ENCODE measurements at places on chromosomes 1 and 21.

DNA sequence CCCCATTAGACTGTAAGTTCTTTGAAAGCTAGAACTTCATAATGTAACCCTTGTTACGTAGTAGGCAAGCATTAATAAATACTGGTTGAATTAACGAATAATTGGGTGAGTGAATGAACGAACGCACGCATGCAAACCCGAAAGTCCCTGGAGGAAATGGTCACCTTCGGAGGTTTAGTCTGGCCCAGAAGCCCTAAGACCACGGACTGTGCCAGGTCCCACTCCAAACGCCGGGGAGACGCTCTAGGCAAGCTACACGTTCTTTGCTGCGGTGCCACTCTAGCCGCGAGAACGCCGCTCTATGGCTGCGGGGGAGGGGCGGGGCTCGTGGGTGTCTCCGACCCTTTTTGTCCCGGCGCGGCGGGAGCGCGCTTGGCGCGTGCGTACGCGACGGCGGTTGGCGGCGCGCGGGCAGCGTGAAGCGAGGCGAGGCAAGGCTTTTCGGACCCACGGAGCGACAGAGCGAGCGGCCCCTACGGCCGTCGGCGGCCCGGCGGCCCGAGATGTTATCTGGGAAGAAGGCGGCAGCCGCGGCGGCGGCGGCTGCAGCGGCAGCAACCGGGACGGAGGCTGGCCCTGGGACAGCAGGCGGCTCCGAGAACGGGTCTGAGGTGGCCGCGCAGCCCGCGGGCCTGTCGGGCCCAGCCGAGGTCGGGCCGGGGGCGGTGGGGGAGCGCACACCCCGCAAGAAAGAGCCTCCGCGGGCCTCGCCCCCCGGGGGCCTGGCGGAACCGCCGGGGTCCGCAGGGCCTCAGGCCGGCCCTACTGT is at the start of gene KDM1A:
Gene KDM1A, plus strand, starts transcription at position 375 of the 769 bp plus-strand sequence. Its CDS starts 129 bp downstream, at position 504.
- peak; percentile 99 for DNase-seq

DNA sequence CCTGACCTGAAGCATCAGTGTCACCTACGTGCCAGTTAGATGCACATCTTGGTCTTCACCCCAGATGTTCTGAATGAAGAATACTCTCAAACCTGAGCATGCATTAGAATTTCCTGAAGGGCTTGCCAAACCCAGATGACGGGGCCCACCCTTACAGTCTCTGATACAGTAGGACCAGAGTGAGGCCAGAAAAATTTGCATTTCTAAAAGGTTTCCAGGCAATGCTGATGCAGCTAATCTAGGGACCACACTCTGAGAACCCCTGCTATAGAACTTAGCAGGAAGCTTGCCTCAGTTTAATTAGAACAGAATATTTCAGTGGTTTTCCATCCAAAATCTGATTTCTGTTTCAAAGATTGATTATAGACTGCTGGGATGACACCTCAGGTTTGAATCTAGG is 9.9 kb upstream of the CTBS start:
- DNase-seq: no peak

DNA sequence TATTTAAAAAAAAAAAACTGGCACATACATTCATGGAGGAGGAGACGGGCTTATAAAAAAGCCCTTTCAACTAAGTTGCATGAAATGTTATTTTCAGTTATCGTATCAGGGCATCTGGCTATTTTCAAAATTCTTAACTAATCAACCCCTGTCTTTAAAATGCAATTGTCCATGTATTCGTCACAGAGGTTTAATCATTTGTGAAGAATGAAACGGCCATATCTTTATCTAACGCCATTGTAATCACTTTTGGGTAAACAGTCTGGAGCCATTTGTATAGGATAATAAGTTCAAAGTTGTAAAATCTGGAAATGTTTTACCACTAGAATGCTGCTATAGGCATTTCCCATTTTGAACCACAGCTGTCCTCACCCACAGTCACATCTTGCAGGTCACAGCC is 30.4 kb downstream of the SLC30A10 start:
- DNase-seq: no peak

DNA sequence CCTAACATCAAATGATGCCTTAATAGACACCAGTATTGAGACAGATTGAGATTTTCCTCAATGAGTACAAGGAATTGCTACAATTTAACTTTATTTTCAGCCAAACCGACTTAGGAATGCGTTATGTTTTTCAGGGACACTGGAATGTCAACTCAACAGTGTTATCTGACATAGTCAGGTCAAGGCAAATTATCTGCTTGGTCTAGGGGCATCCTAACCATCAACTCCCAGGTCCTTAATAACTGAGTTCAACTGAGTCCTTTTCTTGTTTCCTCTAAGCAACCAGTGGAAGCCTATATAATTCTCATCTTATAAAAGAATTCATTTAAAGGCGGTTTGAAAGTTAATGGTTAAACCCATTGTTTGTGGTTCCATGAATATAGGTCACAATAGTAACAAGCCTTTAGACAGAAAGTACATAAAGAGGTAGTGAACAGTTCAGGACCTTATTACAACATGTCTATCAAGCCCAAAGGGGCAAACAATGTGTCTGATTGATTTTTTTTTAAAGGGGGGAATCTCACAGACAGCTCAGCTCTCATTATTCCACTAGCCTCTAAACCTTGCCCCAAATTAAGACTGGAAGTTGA is 32.3 kb upstream of the NR5A2 start:
- no peak for DNase-seq

DNA sequence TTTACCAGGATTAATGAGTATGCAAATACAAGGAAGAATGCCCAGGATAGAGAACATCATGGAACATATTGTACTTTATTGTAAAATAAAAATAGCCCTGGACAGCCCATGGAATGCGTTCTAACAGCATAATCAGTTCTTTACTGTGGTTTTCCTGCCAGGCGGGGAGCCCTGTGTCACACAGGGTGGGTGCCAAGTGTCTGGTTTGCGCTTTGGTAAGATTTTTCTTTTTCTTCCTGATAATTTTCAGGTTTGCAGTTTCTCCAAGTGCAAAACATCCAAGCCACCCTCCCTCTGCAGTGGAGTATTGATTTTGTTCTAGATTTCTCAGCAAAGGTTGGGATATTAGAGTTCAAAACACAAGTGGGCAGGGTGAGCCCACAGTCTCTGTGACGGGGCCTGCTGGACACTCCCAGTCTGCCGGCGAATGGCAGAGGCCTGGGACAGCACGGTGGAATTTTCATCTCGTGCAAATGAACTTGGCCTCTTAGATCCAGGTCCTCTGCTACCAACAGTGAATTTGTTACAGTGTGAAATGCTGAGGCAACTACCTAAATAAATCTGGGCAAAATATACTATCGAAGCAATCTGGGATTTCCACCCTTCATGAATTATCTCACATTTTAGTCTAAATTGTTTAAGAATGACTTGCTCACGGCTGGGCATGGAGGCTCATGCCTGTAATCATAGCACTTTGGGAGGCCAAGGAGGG is 15.6 kb upstream of the KCNJ15 start:
- no peak for DNase-seq

GRCh38 chr1:154533952-154534844 is 24.3 kb downstream of the UBE2Q1 start:
- DNase-seq: peak; percentile 85

DNA sequence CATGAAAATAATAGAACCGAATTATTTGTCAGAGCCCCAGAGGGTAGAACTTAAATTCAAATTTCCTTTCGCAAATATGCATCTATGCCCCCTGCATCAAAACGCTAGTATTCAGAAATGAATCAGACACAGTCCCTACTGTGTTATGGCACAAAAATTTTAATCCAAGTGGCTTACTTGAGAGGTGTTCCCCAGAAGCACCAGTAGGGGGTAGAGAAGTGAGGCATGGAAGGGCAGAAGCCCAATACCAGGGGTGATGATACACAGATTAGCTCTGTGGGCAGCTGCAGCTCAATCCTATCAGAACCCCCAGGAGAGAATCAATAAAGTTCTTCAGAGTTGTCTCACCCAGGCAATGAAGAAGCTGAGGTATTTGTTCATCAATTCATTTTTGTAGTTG is 342.2 kb downstream of the OMA1 start:
- peak; percentile 52 for DNase-seq

GRCh38 chr1:61013189-61013945 is 69.0 kb upstream of the NFIA start:
- peak; percentile 57 for DNase-seq

DNA sequence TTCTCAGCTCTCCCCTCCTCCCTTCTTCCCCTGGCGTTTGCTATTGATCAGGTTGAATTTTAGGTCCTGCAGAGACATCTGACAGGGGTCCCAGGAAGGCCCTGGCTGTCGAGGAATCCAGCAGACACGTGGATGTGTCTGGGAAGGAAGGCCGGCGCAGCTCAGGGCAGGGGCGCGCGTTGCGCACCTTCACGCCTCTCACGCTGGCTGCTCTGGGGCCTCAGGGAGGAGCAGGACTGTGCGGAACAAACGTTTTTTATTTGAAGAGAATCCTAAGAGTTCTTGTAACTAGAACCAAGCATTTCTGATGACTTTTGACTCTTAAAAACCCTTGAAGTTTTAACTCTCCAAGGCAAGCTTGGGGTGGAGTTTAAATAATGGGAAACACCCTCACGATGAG is 54.2 kb downstream of the SLC37A1 start:
- peak; percentile 6 for DNase-seq

GRCh38 chr21:42097860-42098454 is 26.8 kb downstream of the UMODL1 start:
- DNase-seq: no peak

DNA sequence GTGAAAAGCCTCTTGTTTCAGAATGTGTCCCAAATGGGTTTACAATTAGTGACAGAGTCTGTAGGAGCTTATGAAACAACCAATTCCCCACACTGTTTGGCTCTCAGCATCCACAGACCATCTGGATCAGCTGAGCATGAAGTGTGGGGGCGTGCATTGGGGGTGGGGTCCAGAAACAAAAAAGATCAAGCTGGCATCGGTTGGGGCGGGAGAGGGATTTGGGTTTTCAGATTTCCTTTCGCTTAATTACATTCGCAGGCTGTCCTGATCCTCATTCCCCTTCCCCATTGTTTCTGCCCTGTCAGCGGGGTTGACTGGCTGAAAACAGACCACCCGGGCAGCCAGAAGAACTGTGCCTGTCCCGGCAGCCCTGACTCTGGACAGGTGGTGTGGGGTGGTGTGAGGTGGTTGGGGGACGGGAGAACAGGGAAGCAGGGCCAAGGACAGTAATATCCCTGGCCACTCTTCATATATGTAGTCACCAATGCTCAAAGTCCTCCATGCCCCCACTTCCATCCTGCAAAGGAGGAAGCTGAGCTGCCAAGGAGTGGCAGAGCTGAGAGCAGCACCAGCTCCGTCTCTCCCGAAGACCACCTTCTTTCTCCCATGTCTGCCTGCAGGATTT is 92.0 kb downstream of the IER5 start:
- DNase-seq: peak; percentile 68

GRCh38 chr1:54347955-54348699 is 58.1 kb downstream of the SSBP3 start:
- no peak for DNase-seq

GRCh38 chr1:214017191-214017982 is 29.6 kb downstream of the PROX1 start:
- no peak for DNase-seq

DNA sequence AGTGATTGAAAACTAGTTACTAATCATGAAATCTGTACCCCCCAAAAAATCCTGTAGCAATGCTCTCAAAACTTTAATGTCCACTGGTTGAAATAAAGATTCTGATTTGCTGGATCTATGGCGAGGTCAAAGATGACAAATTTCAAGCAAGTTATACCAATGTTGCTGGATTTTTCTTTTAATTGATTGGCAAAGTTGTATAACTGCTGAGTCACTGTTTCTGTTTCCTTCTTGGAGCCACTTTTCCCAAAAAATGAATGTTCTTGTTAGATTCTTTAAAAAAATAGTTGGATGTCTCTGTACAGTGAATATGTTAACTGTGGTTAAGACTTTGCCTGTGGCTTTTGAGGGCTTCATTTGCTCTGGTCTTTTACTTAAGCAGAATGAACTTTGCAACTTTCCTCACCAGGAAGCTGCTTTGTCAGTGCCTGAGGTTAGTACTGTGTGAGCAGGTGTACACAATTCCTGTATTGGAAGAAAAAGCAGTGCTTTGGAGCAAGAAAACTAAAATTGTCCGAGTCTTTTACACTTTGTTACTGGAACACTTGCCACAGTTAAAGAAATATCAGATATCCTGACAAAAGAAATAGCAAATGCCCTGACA is 1211.9 kb downstream of the MRPL39 start:
- no peak for DNase-seq

- peak; percentile 96 for DNase-seq
Measured at GRCh38 chr1:203504400-203505250, 10.7 kb downstream of the OPTC start.

DNA sequence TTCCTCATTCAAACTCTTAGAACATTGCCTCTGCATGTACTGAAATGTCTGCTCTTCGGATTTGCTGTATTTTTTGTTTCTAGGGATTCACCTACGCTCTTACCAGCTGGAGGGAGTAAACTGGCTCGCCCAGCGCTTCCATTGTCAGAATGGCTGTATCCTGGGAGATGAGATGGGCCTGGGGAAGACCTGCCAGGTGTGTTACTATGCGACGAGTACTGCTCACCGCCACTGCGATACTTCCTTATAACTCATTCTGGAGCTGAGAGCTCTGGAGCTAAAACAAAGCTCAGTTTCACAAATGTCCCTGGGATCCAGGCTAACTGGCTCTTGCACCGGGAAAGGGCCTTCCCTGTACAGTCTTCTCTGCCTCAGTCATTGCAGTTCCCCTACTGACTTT is 10.1 kb downstream of the CHD1L start:
- no peak for DNase-seq

DNA sequence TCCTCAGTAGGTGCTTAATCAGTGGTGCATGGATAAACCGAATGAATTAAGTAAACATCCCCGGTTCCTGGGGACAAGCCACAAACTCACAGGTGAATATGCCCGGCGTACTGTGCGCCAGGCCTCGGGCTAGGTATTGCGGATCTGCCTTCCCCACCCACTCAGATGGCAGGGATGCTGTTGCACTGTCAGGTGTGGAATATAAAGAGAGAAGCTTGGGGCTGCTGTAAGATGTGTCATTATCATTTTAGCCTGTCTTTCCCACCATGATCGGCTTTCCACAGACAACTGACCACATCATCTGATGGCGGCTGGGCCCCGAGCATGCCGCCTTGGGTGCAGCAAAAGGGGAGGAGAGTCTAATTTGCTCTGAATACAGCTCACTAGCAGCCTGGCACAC is 45.4 kb upstream of the LRP8 start:
- DNase-seq: peak; percentile 39

GRCh38 chr1:19445417-19446342 is 39.7 kb downstream of the CAPZB start:
- peak; percentile 70 for DNase-seq

- DNase-seq: peak; percentile 45
Measured at GRCh38 chr1:248842781-248843331, 4.8 kb downstream of the ZNF672 start.

DNA sequence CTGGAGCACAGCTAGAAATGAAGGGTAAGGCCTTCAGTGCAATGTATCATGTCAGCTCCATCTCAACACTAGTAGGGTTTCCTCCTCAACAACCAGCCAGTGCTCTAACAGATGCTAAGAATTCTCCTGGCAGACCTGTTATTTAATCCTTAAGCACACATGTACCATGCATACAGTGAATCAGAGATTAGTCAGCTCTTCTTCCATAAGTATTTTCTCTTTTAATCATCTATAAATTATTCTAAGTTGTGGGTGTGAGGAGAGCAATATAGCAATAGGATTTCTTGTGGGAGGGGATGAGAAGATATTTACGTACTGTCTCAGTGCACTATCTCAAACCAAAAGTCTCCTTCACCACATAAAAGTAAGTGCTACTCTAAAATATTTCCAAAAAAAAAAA is 95.3 kb downstream of the COP1 start:
- no peak for DNase-seq

- DNase-seq: no peak
Measured at GRCh38 chr1:27491748-27492700, 2.1 kb upstream of the WASF2 start.
